Activated naive CD8-positive, alpha-beta T cell treated with anti-CD3 and anti-CD28 coated beads for 36 hours (primary cell): ENCODE measurements at places on chromosomes 12 and 14.

GRCh38 chr12:94099632-94100031 lies 48.7 kb upstream of the PLXNC1 start:
- no peak for DNase-seq

DNA sequence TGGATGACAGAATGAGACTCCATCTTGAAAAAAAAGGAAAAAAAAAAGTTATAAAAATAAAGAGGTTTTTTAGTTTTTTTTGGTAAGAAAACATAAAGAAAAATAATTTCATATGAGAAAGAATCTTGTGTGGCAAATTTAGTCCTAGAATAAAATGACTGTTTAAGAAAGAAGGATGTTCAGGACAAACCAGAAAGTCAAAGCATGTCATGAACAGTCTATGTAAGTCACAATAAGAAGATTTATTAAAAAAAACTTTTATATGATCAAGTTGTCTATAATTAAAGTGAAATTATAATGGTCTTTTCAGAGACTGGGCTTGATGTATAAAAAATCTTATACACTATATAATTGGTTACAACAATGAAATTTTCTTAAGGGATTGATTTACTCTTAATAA lies 68.1 kb upstream of the HECTD1 start:
- no peak for DNase-seq

GRCh38 chr12:561391-561705 lies 101.6 kb downstream of the B4GALNT3 start:
- DNase-seq = no peak

DNA sequence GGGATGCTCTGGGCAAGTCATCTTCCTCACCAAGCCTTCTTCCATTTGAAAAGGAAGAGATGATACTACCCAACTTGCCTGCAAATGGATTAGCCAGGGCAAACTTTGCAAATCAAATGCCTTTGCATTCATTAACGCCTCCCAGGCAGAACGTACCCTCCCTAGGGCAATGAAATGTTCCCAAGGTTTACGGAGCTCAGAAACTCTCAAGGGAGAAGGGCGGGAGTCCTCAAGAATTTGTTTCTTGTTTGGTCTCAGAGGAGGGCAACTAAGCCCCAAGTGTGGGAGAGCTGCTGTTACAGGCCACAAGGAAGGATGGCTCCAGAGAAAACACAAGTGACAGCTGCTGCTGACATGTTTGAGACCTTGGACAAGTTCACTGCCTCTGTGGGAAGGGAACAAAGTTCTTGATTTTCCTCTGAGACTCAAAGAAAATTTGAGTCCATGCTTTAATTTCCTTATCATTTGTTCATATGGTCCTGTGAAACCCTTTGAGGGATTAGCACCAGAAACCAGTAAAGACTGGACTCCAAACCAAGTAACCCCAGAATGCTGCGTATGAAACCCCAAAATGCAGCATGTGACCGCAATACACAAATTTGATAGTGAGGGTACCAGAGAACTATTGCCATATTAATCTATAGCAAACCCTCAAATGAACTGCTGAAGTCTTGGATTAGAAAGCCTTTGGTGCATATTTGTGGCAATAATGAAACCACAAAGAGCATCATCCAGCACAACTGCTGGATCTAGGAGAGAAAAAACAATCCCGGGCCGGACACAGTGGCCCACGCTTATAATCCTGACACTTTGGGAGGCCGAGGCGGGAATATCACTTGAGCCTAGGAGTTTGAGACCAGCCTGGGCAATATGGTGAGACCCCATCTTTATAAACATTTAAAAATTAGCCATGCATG lies 22.9 kb downstream of the SPTB start:
- DNase-seq = no peak

DNA sequence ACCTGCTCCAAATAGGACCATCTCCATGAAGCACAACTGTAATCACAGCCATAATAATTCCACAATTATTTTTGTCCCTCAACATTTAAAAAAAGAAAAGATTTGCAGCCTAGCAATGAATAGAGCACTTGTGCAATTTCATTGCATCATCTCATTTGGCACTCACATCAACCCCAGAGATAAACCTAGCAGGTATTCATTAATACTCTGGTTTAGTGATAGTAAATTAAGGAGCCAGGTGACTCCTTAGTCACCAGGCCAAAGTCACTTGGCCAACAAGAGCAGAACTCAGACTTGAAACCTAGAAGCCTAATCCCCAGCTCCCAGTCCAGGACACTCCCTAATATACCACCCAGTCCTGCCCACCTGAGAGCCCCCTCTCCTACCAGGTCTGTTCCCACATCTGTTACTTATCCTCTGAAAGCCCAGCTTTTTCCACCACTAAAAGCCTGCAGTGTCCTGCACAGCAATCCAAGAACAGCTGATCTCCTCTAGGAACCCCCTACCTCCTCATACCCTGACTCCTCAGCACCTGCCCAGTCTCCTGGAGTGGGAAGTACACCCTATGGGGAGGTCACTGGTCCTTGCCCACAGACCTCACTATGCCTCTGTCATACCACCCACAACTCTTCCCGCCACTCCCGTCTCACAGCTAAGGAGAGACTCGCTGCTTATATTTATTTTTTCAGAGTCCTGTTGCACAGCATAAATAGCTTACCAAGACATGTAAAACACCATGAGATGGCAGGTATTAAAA lies 22.1 kb downstream of the OR10P1 start:
- no peak for DNase-seq

GRCh38 chr14:56198438-56198837 lies 80.2 kb downstream of the PELI2 start:
- DNase-seq = no peak

DNA sequence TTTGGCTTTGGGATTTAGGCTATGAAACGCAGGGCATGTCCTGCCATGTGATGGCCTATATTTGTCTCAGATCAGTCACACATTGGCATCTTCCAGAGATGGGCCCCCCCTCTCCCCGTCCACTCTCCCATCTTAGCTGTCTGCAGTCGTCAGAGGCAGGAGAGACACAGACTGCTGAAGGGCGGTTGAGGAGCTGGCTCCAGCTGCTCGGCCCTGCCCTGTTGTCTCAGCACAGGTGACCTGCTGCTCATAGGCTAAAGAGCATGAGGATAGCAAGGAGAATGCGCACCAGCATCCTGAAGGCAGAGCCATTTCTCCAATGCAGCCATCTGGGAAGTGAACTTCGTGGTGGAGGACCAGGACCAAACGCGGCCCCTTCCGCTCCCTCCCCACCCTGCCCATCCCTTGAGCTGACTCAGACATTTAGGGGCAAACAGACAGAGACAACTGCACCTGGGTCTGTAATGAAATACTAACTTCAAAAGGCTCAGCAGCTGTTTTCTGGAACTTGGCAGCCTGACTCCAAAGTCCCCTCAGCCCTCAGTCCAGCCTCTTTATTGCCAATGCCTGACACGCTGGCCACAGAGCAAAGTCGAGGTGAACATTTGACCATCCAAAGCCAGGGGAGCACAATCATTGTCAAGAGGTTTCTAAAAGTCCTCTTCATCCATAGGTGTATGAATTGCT lies 22.3 kb downstream of the FZD10 start:
- no peak for DNase-seq

DNA sequence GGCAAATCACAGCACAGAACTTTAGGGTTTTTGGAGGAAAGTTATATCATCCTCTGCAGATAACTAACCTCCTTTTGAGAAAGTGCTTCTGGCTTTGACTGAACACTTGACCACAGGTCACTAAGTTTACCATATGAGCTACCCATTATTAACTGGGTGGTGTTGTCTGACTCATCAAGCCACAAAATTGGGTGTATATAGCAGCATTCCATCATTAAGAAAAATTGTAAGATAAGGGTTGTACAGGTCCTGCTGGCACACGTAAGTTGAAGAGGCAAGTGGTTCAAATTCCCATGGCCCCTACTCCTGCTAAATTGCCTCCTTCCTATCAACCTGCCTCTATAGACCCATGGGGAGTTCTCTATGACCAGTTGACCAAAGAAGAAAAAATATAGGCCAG lies 39.5 kb downstream of the L2HGDH start:
- no peak for DNase-seq

DNA sequence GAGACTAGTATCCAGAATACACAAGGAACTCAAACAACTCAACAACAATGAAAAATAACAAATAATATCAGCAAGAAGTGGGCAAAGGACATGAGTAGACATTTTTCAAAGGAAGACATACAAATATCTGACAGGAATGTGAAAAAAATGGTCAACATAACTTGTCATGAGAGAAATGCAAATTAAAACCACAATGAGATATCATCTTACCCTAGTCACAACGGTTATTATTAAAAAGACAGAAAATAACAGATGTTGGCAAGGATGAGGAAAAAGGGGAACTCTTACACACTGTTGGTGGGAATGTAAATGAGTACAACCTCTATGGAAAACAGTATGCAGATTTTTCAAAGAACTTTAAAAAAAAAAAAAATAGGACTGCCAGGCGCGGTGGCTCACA lies 20.4 kb downstream of the VWF start:
- no peak for DNase-seq

DNA sequence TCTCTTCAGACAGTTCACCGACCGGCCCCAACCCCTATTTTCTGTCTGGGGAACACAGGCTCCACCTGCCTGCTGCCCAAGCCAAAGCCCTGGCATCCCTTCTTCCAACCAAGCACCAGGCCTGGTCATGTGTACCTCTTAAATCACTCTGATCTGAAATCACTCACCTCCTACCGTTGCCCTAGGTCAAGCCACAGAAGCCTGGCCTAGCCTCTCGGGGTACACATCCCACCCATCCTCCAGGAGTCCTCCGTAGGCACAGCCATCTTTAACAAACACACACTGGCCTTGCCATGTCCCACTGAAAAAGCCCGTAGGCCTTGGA lies 81.8 kb downstream of the IRF2BPL start:
- no peak for DNase-seq

- DNase-seq = no peak
Measured at GRCh38 chr12:8637244-8637643, 24.6 kb upstream of the AICDA start.

GRCh38 chr12:108455706-108456105 lies 59.4 kb upstream of the FICD start:
- no peak for DNase-seq

DNA sequence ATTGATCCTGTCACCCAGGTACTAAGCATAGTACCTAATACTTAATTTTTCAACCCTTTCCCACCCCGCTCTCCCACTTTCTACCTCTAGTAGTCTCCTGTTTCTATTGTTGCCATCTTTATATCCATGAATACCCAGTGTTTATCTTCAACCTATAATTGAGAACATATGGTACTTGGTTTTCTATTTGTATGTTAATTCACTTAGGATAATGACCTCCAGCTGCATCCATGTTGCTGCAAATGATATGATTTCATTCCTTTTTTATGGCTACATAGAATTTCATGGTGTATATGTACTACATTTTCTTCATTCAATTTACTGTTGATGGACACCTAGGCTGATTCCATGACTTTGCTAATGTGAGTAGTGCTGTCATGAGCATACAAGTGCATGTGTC lies 547.3 kb upstream of the NOVA1 start:
- no peak for DNase-seq

DNA sequence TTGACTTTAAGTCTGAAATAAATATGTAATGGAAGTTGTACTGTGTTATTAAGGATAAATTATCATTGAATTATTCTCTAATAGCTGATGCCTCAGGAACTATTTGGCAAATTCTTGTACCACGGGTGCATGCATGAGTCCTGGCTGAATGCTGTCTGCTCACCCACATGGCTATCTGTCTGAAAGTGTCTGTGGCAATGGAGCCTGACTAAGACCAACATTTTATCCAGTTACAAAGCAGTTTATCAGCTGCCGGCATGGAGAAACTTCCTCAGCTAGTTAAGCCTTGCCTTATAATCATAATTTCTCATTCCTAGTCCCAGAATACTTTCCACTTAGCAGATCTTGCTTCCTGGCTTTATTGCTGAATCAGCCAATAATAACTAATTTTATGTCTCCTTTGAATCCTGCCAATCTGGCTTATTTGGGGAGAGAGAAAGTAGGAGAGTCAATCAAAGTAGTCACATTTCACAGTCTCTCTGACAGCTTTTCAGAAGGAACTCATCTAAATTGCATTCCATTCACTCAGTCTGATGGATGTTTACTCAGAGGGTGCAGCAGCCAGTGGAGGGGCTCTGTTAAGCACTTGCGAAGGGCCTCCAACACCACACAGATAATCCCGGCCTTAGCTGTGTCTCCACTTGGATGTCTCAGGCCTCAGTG lies 280.6 kb upstream of the CLEC14A start:
- no peak for DNase-seq

DNA sequence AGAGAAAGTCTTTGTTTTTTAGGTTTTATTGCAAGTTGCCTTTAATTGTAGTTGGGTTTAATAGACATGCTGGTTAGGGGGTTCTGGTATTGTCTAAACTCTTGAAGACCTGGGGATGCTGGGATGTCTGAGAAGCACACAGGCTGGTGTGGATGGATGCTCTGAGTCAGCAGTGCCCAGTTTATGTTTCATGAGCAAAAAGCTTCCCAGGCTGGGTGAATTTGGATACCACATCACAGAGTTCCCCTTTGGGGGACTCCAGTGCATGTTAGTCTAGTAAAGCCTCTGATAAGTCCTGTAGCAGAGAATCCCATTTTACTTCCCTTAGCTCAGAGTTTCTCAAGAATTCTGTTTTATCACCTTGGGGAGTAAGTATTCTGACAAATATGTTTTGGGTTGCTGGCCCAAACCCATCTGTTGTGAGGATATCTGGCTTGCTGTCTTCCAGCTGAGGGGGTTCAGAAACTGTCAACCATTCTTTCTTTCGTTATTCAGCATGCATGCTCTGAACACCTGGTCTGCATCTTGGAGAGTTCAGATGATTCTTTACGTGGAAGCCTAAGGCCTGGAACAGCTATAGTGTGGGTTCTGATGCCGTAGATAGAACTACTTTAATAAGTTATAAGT lies 509.1 kb downstream of the VRK1 start:
- DNase-seq = peak; percentile 17

DNA sequence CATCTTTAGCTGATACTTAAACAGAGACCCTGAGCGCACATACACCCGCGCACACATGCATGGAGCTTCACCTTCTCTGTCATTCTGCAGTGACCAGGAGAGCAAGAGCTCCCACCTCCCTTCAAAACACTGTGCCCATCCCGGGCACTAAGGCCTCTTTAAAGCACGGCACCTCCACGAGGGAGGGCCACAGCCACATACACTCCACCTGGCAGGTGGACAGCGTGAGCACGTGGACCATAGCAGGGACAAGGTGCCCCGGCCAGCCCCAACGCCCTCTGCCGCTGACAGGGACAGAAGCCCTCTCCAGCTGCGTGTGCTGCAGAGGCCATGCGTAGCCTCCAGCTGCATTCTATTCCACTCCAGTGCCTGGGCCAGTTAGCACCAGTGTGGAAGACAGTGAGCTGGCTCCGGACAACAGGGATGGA lies 5.4 kb downstream of the GAPDH start:
- DNase-seq = peak; percentile 11

DNA sequence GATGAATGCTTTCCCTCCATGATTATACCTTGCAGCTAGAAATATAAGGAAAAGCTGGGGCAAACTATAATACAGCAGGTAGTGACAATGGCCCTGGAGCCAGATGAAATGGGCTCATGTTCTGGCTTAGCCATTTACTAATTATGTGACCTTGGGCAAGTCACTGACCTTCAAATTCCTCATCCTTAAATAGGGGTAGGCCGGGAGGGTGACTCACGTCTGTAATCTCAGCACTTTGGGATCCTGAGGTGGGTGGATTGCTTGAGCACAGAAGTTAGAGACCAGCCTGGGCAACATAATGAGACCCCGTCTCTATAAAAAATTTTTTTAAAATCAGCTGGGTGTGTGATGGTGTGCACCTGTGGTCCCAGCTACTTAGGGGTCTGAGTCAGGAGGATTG lies 155.4 kb downstream of the C12orf75 start:
- DNase-seq = no peak

GRCh38 chr12:76697849-76698248 lies 66.1 kb upstream of the ZDHHC17 start:
- DNase-seq = no peak
